ENCODE measurements at places on chromosomes 3 and 15.

DNA sequence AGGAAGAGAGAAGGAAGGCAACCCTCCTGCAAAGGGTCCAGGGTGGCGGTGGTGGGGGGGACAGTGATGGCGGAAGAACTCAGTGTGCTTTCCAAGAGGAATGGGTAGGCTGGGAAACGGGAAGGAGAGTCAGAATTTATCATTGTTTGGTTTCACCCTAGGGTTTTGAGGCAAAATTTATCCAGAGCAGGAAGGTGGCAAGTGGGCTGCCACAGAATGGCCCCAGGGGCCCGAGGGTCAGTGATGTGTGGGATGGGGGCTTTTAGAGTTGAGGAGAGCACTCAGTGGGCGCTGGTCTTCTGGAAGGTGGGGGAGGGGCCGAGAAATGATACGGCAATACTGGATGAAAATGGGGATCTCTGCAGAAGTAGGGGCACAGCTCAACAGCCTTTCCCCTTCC lies 581 bp downstream of the FAM131A start:
- DNase-seq: no peak

DNA sequence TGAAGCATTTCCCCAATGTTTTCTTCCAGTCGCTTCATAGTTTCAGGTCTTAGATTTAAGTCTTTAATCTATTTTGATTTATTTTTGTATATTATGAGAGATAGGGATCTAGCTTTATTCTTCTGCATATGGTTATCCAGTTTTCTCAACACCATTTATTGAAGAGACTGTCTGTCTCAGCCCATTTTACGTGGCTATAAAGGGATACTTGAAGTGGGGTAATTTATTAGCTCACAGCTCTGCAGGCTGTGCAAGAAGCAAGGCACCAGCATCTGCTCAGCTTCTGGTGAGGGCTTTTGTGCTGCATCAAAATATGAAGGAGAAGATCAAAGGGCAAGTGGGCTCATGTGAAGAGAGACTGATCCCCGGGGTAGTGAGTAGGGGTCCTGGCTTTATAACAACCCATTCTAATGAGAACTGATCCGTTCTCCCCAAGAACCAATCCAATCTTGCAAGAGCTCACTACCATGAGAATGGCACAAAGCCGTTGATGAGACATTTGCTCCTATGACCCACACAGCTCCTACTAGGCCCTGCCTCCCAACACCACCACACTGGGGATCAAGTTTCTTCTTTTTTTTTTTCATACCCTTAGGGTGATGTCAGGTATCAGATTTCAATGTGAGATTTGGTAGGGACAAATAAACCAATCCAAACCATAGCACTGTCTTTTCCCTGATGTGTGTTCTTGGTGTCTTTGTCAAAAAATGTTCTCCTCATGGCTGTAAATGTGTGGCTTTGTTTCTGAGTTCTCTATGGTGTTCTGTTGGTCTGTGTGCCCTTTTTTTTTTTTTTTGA lies 63.2 kb downstream of the IQGAP1 start:
- no peak for DNase-seq

DNA sequence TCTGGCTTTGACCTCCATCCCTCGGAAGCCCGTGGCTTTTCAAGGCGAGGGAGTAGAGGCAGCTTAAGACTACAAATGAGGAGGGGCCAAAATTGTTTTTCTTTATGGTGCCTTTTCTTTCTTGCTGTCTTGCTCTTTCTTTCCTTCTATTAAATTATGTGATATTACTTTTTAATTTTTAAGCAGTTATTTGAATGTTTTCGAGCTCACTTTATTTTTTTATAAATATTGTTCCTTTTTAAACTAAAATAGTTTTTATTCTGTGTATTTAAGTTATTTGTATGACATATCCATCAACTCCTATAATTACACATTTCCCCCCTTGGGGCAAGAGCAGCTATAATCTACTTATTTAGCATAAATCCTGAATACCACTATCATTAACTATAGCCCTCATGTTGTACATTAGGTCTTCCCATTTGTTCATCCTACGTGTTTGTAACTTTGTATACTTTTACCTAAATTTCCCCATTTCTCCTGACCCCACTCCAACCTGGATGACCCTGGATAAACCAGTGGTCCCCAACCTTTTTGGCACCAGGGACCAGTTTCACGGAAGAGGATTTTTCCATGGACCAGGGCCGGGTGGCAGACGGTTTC lies 622 bp upstream of the PLSCR1 start:
- no peak for DNase-seq

DNA sequence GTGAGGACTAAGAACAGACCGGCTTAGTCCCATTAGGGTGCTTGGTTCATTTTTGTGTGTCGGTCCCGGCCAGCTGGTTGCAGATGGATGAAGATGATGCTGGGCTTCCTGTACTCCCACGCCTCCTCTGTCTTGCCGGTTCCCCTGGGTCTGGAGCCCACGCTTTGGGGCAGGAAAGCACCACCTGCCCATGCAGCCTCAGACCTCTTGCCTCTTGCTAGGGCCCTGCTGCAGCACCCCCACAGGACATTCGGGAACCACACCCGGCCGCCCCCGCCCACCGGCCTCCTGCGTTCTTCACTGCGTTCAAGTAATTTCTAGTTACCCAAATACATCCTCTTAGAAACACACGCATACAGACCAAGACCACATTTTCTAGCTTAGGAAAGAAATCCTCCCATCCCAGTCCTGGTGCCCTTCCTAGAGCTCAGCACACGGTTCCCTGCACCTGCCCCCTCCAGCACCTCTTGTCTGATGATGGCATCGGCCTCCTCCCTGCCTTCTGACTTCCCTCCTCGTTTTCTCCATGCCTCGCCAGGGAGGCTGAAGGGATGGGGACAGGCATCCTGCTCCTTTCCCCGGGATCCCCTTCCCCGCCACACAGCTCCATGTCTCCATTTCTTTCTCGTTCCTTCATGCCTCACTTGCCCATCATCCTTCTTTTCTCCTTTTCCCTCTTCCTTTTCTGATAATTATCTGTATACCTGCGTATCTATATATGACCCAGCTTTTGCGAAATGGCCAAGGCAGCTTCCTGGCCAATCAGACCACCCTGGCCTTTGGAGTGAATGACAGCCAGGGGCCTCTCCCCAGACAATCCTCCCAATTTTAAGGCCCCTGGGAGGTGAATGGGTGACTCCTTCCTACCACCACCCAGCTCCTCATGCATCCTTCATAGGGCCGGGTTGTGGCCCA lies 30.9 kb downstream of the FAM3D start:
- DNase-seq: no peak

DNA sequence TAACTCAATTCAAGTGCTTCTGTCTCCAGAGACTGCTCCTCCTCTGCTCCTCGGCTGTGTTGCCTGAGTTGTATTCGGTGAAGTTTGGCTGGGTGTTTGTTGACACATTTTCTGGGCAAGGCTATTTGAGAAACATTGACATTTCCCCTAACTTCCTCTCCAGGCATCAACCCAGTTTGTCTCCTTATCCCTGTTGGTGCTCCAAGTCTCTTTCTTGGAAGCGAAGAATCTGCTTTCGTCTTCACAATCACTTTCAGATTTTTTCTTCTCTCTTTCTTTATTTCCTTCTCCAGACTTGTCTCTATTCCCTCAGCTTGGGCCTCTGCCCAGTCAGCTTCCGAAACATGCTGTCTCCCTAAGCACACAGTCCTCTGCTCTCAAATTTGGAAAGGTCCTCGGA lies 84.7 kb downstream of the ETV5 start:
- DNase-seq: no peak

Measured in renal pelvis (tissue), 12 donors.